ENCODE measurements at places on chromosomes 5 and 9.

DNA sequence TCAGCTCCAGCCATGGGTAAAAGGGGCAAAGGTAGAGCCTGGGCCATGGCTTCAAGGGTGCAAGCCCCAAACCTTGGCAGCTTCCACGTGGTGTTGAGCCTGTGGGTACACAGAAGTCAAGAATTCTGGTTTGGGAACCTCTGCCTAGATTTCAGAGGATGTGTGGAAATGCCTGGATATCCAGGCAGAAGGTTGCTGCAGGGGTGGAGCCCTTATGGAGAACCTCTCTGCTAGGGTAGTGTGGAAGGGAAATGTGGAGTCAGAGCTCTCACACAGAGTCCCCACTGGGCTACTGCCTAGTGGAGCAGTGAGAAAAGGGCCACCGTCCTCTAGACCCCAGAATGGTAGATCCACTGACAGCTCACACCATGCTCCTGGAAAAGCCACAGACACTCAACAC, 117.1 kb downstream of the NREP start:
- no peak for DNase-seq

DNA sequence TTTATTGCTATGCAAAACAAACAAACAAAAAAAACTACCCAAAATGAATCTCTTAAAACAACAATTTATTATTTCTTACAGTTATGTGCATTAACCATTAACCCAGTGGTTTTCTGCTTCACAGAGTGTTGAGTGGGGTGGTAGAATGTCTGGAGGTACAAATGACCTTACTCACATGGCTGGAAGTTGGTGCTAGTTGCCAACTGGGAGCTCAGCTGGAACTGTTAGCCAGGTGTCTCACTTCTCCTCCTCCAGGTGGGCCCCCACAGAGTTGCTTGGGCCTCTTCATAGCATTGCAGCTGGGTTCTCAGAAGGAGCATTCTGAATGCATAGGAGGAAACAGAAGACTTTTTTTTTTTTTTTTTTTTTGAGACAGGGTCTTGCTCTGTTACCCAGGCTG, 10.5 kb upstream of the B4GALT1 start:
- no peak for DNase-seq

DNA sequence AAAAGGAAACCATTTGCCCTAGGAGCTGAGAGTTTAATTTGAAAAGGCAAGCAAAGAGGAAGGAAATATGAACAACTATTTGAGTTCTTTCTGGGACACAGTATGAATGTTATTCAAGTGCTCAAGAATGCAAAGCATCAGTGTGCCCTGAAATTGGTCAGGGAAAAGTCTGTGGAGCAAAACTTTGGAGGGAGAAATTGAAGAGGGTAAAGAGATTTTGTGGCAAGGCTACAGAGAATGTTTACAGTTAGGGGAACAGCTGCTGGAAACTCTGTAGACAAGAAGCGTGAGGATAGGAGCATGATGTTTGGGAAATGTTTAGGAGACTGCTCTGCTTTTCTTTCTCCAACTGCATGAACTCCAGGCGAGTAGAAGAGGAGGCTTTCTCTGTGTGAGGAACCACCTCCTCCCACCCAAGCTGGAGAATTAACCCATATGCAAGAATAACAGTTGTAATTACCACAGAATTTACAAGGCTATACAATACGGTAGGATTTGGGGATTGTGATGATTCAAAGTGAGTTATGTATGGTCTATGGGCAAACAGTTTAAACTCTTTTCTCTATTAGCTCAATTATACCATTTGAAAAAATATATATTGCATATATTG, 75.4 kb upstream of the IL7R start:
- DNase-seq = peak; percentile 39

GRCh38 chr9:102514541-102514940, 480.6 kb upstream of the CYLC2 start:
- DNase-seq = no peak

GRCh38 chr5:88396751-88397281, 128.2 kb upstream of the TMEM161B start:
- no peak for DNase-seq

DNA sequence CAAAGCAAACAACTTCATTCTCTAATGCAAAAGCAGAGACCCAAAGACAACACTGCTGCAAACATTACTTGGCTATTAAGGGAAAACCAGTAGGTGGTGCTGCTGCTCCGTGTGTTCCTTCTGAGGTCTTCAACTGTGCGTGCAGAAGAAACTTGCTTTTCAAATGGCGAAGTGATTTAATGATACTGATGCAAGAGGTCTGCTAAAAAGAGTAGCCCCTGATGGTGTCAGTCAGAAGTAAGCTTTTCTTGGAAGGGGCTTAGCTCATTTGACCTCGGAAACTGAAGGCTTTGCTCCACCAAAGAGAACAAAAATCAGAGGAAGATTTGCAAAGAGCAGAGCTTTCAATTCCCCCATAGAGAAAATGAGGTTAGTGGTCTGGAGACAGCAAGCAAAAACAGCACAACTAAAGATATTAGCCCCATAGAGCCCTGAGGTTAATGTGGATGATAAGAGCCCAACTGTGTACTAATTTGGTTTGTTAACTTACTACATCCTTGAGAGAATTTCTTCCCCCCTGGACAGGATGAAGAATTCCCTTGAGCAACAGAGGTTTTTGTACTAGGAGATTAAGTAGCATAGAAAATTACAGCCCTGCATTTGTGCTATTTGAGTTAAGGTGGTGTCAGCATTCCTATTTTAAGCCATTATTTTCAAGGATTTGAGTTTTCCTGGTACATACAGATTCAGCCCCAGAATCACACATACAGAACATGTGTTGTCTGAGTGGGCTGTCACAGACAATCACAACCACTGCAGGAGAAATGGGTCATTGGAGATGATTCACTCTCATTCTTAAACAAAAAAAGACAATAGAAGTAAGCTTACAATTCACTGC, 153.2 kb upstream of the C9orf72 start:
- DNase-seq = peak; percentile 40

- no peak for DNase-seq
Observed at GRCh38 chr5:79048437-79048836, 21.0 kb downstream of the DMGDH start.

- DNase-seq = no peak
Observed at GRCh38 chr9:5631026-5631425, 2.1 kb downstream of the RIC1 start.

GRCh38 chr5:100505984-100506670, 29.0 kb upstream of the FAM174A start:
- no peak for DNase-seq

- no peak for DNase-seq
Observed at GRCh38 chr9:134676361-134676760, 34.8 kb downstream of the COL5A1 start.

GRCh38 chr5:156405988-156406387, 79.0 kb downstream of the SGCD start:
- no peak for DNase-seq

- DNase-seq = no peak
Observed at GRCh38 chr5:58201922-58202648, 257.8 kb downstream of the PLK2 start.

All from SJCRH30 (cell line).